GM23338 (cell line): ENCODE measurements at places on chromosomes 7 and 10. TPM values are rescaled to one million over a fixed set of nuclear protein-coding genes. Genes with fewer than 3 reads are reported as not detected.

The WASHC2A gene
- 24.5 and 26.4 TPM in 2 replicates for total RNA-seq

The ZNF398 gene
- 92.7 and 99.6 TPM in 2 replicates for total RNA-seq

The SAMD8 gene
- 26.4 and 28.4 TPM in 2 replicates for total RNA-seq

The ASZ1 gene
- not detected in 2 replicates for total RNA-seq

The PLEKHS1 gene
- total RNA-seq = not detected in 2 replicates

The SPAG6 gene
- 0.12 TPM in 1 of 2 replicates, not detected in the other for total RNA-seq

The EFCAB10 gene
- 4.7 and 6.7 TPM in 2 replicates for total RNA-seq

The ZEB1 gene
- total RNA-seq = 0.45 TPM in 1 of 2 replicates, not detected in the other

The OR2A1 gene
- 0.10 TPM in 1 of 2 replicates, not detected in the other for total RNA-seq

The GPNMB gene
- 0.76 and 1.4 TPM in 2 replicates for total RNA-seq

The SSC4D gene
- total RNA-seq = 11.4 and 12.7 TPM in 2 replicates

The HMX2 gene
- 0.97 and 2.6 TPM in 2 replicates for total RNA-seq

The CYP26A1 gene
- 1.8 and 2.8 TPM in 2 replicates for total RNA-seq

The RPS24 gene
- 2,185 and 2,362 TPM in 2 replicates for total RNA-seq

GRCh38 chr10:122121059-122121458 is 132.1 kb downstream of the TACC2 start:
- no peaks in the 10 kb centered on the region for H3K36me3 ChIP-seq
- no peak for DNase-seq
- no peak overlapping the region for H3K27ac ChIP-seq

GRCh38 chr10:122515588-122516231 is 44.8 kb upstream of the DMBT1 start:
- no peaks in the 10 kb centered on the region for H3K4me1 ChIP-seq
- no peak for DNase-seq
- H3K36me3 ChIP-seq = no peaks in the 10 kb centered on the region

GRCh38 chr7:41984888-41985287 is 252.1 kb downstream of the GLI3 start:
- H3K4me1 ChIP-seq = no peaks in the 10 kb centered on the region
- H3K27me3 ChIP-seq = no peaks in the 10 kb centered on the region
- H3K4me3 ChIP-seq = no peak overlapping the region
- no peaks in the 10 kb centered on the region for H3K36me3 ChIP-seq
- DNase-seq = no peak

- no peaks in the 10 kb centered on the region for H3K27me3 ChIP-seq
- H3K4me1 ChIP-seq = peaks cover 24% of the 10 kb centered on the region; the same call in 1 of the 2 replicates
- H3K36me3 ChIP-seq = no peaks in the 10 kb centered on the region
- H3K4me3 ChIP-seq = no peak overlapping the region
- H3K27ac ChIP-seq = no peak overlapping the region
Observed at GRCh38 chr10:106560925-106561640, 603.4 kb downstream of the SORCS1 start.

DNA sequence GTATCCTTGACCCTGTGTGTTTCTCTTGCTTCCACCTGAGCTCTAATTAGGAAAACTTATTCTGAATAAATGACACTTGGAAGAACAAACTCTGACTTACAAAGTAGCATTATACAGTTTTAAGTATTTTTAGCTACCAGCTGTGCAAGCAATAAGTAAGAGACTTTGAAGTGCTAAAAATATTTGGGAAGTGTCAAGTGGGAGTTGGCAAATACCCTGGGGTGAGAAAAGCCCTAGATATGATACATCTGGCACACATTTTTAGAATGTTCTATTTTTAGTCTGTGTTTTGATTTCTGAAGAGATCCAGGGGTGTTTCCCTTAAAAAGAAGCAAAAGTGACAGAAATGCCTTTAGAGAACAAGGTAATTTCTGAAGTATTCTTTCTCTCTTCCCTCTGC is 132.7 kb upstream of the TEX47 start:
- no peak overlapping the region for H3K4me3 ChIP-seq
- H3K4me1 ChIP-seq = no peaks in the 10 kb centered on the region
- no peak for DNase-seq
- H3K27me3 ChIP-seq = no peaks in the 10 kb centered on the region
- H3K27ac ChIP-seq = no peak overlapping the region
- H3K36me3 ChIP-seq = no peaks in the 10 kb centered on the region

DNA sequence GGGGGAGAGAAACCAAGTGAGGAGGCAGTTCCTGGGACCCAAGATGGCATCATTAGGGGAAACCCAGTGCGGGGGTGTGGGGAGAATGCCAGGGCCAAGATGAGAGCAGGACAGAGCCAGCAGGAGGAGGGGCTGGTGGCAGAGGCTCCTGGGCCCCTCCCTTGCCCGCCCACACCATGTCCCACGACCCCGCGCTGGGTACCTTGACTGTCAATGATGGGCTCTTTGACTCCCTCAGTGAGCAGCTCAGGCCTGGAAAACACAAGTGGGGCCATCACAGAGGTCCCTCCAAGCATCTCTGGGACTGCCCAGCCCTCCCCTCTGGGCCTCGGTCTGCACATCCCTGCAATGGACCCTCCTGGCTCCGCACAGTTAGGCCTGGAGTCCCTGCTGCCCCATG is 75.4 kb downstream of the RABGEF1 start:
- H3K27me3 ChIP-seq = no peaks in the 10 kb centered on the region
- no peak overlapping the region for H3K4me3 ChIP-seq
- H3K4me1 ChIP-seq = no peaks in the 10 kb centered on the region
- no peak for DNase-seq

GRCh38 chr10:49050366-49050765 is 65.0 kb downstream of the VSTM4 start:
- no peak overlapping the region for H3K4me3 ChIP-seq
- no peaks in the 10 kb centered on the region for H3K27me3 ChIP-seq
- DNase-seq = no peak
- H3K27ac ChIP-seq = no peak overlapping the region
- H3K36me3 ChIP-seq = no peaks in the 10 kb centered on the region

- no peaks in the 10 kb centered on the region for H3K27me3 ChIP-seq
- H3K4me1 ChIP-seq = no peaks in the 10 kb centered on the region
- no peak overlapping the region for H3K4me3 ChIP-seq
- H3K36me3 ChIP-seq = no peaks in the 10 kb centered on the region
Observed at GRCh38 chr7:49327155-49327554, 402.8 kb downstream of the CDC14C start.

- no peaks in the 10 kb centered on the region for H3K27me3 ChIP-seq
- no peak overlapping the region for H3K4me3 ChIP-seq
- H3K4me1 ChIP-seq = 0 out of 2 replicates have a peak, but pooled peaks cover 4% of the 10 kb centered on the region
Observed at GRCh38 chr10:59977486-59977885, 71.1 kb upstream of the CCDC6 start.

- no peak overlapping the region for H3K4me3 ChIP-seq
- H3K4me1 ChIP-seq = 0 out of 2 replicates have a peak, but pooled peaks cover 6% of the 10 kb centered on the region
- no peaks in the 10 kb centered on the region for H3K27me3 ChIP-seq
- H3K36me3 ChIP-seq = no peaks in the 10 kb centered on the region
- H3K27ac ChIP-seq = no peak overlapping the region
Observed at GRCh38 chr7:52168085-52168484, 851.5 kb upstream of the COBL start.

- DNase-seq = peak; percentile 68
- peaks cover 3% of the 10 kb centered on the region; the same call in 1 of the 2 replicates for H3K4me1 ChIP-seq
- H3K4me3 ChIP-seq = no peak within 1 kb of the TSS
- H3K27me3 ChIP-seq = no peaks in the 10 kb centered on the region
Observed at GRCh38 chr7:142885311-142886230, at the start of gene TRPV6. Gene TRPV6 (minus strand): TSS chr7:142885745.

DNA sequence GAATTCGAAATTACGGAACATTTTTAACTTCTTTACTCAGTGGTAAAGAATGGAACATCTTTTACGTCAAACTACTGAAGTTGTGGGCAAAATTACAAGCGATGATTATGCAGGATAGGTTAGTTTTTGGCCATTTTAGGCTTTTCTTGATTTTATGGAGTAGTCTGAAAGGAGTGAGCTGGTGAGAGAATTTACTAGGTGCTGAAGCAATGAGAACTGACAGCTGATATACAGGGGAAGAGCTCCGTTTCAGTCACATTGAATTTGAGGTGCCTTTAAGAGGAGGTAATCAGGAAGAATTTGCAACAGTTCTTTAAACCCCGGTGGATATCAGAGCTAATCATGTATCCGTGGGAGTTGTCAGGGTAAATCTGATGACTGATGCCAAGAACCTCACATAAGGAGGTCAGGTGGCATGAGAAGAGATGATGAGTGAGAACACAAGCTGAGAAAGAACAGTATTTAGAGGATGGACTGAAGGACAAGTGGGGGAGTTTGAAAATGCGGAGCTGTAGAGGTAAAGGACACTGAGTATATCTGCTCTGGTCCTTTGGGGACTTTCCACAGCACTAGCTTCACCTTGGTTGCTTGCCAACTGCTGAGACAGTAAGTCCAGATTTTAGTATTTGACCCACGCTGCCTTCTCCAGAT is 104.3 kb downstream of the AHR start:
- no peaks in the 10 kb centered on the region for H3K27me3 ChIP-seq
- H3K4me3 ChIP-seq = no peak overlapping the region
- H3K27ac ChIP-seq = no peak overlapping the region
- DNase-seq = no peak
- no peaks in the 10 kb centered on the region for H3K4me1 ChIP-seq

- H3K27me3 ChIP-seq = no peaks in the 10 kb centered on the region
- no peak overlapping the region for H3K4me3 ChIP-seq
- peaks cover 12% of the 10 kb centered on the region; the same call in 1 of the 2 replicates for H3K4me1 ChIP-seq
- no peak overlapping the region for H3K27ac ChIP-seq
- H3K36me3 ChIP-seq = no peaks in the 10 kb centered on the region
- DNase-seq = no peak
Observed at GRCh38 chr10:128629111-128630096, 503.2 kb upstream of the MKI67 start.

DNA sequence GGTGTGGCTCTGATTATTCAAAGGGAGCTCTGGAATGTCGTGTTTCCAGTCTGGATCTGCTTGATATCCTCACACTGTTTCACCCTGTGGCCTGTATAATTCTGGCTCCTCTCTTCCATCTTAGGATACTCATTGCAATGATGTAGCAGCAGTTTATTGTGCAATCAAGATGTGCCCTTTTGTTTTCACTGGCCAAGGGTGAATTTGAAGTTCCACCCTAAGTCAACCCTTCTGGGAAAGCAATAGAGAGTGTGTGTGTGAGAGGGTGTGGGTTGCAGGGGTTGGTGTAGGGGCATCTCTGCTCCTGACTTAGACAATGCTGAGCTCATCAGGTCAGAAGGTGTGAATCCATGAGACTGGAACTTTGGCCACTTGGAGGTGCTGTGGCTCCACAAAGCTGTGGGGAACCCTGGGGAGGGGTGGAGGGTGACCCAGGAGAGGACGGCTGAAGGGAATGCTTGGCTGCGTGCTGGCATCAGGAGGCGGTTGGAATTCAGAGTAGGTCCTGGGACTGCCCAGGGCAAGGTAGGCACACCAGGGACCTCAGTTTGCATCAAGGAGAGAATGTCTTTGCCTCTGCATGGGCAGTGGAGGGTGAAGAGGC is 118.0 kb upstream of the PRSS58 start:
- H3K27me3 ChIP-seq = no peaks in the 10 kb centered on the region
- H3K27ac ChIP-seq = no peak overlapping the region
- H3K4me3 ChIP-seq = no peak overlapping the region
- DNase-seq = peak; percentile 88
- peaks cover 14% of the 10 kb centered on the region for H3K4me1 ChIP-seq

DNA sequence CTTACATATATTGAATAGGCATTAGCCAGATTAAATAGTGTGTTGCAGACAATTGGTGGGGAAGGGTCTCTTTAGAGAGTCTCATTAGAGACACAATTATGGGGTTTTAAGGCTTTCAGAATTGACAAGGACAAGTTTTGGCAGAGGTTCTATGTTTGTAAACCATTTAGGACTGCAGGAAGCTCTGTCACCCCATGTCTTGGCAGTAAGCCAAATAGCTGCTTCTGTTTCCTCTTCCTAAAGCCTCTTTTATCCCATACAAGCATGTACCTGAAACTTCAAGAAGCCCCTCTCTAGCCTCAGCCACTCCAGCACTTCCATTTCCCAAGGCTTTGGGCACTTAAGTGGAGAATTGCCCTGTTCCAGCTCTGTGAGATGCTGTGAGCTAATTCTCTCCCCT is 21.8 kb upstream of the LRRC4 start:
- no peak for DNase-seq
- no peak overlapping the region for H3K27ac ChIP-seq
- no peaks in the 10 kb centered on the region for H3K36me3 ChIP-seq
- no peak overlapping the region for H3K4me3 ChIP-seq
- H3K4me1 ChIP-seq = no peaks in the 10 kb centered on the region; the same call in 1 of the 2 replicates

GRCh38 chr10:126945351-126946030 is 40.3 kb downstream of the DOCK1 start:
- no peaks in the 10 kb centered on the region for H3K27me3 ChIP-seq
- H3K36me3 ChIP-seq = no peaks in the 10 kb centered on the region; the same call in 1 of the 2 replicates
- no peak overlapping the region for H3K27ac ChIP-seq
- DNase-seq = no peak

DNA sequence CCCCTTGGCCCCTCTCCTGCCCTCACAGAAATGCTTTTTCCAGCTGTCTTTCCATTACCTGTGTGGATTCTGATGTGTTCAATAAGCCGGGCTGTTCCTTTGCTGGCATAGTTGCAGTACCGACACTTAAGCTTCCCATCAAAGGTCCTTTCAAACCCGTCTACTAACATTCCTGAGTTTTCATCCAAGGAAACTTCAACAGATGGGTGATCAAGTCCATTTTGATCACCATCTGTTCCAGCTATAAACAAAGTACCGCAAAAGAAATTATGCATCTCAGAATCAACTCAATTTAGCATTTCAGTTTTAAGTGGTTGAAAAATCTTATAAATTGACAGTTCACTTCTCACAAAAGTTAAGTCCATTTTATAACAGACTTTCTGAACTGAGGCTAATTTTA is 12.7 kb downstream of the IKZF5 start:
- H3K4me3 ChIP-seq = no peak overlapping the region
- H3K4me1 ChIP-seq = no peaks in the 10 kb centered on the region
- no peak overlapping the region for H3K27ac ChIP-seq
- DNase-seq = no peak
- no peaks in the 10 kb centered on the region for H3K27me3 ChIP-seq

DNA sequence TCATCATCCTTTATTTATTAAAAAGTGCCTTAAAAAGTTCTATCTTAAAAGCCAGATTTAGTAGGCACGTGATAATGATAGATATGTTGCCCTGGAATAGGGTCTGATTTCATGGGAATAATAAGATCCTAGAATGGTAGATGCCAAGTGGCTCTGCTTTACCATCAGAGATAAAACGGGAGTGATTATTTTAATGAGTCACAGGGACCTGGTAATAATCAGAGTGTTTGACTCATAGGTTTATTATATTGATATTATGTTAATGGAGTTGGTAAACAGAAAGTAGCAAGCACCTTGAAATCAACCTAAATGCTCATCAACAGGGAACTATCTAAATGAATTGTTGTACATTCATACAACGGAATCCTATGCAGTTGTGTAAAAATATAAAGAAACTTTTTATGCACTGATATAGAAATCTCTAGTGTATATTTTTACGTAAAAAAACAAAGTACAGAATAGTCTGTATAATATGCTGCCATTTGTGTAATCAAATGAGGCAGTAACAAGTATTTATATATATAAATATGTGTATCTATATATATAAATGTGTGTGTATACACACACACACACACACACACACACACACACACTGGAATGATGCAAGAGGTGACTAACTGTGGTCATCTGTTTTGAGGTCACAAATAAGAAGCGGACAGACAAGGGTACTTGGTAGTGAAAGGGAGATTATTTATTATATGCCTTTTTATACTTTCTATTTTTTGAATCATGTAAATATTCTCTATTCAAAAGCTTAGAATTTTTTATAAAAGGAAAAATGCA is 78.6 kb upstream of the DYNC1I1 start:
- no peak for DNase-seq
- H3K27me3 ChIP-seq = no peaks in the 10 kb centered on the region
- no peaks in the 10 kb centered on the region for H3K4me1 ChIP-seq
- no peaks in the 10 kb centered on the region for H3K36me3 ChIP-seq
- no peak overlapping the region for H3K4me3 ChIP-seq
